Dermis blood vessel endothelial cell (primary cell): ENCODE measurements at places on chromosomes 4 and X. TPM values are rescaled to one million over a fixed set of nuclear protein-coding genes. Genes with fewer than 3 reads are reported as not detected.

The SULT1B1 gene
- total RNA-seq, result 2.4 and 12.6 TPM in 2 replicates

GRCh38 chr4:10417740-10418139 lies 39.5 kb downstream of the ZNF518B start:
- no peak for DNase-seq

GRCh38 chr4:113781439-113782040 lies 20.0 kb upstream of the CAMK2D start:
- DNase-seq, result peak; percentile 67

The F8A1 gene
- 2.7 and 6.6 TPM in 2 replicates for total RNA-seq

The DUX4 gene
- total RNA-seq, result not detected in 2 replicates

The PAGE2 gene
- total RNA-seq, result not detected in 2 replicates

DNA sequence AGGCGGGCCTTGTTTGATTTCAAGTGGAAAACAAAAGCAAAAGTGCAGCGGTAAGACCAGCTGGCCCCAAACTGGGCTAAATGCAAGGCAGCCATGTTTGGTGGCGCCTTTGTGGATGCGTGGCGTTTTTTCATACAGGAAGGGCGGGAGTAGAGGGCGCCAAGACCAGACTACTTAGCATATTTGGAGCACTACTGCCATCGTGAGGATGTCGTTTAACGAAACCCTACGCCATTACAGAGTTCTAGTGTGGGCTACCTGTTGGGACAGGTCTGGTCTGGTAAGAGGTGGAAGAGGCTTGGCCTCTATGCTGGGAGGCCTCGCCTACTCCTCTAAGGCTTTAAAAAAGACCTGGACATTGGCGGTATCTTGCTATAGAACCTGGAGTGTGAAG lies 230.7 kb upstream of the STK26 start:
- no peak for DNase-seq

DNA sequence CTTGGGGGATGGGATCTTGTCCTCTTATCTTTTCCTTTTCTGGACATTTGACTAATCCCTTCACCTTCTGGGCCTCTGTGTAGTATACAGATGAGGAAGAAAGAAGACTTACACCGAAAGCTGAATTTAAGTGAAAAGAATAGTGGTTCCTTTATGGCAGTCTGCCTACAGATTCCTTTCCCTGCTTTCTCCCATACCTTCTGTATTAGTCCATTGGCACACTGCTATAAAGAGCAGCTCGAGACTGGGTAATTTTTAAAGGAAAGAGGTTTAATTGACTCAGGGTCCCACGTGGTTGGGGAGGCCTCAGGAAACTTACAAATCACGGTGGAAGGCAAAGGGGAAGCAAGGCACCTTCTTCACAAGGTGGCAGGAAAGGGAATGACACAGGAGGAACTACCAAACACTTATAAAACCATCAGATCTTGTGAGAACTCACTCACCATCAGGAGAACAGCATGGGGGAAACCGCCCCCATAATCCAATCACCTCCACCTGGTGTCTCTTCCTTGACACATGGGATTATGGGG lies 34.0 kb upstream of the CD38 start:
- no peak for DNase-seq

GRCh38 chr4:136863756-136864155 lies 668.5 kb downstream of the PCDH18 start:
- DNase-seq, result peak; percentile 11

- no peak for DNase-seq
These were observed 25.1 kb upstream of the CLDN34 start for GRCh38 chrX:9942086-9942485.

The RNF128 gene
- 0.09 and 0.17 TPM in 2 replicates for total RNA-seq

The LDOC1 gene
- total RNA-seq, result 2.9 and 5.6 TPM in 2 replicates
